ENCODE measurements at places on chromosomes 3 and 15.

DNA sequence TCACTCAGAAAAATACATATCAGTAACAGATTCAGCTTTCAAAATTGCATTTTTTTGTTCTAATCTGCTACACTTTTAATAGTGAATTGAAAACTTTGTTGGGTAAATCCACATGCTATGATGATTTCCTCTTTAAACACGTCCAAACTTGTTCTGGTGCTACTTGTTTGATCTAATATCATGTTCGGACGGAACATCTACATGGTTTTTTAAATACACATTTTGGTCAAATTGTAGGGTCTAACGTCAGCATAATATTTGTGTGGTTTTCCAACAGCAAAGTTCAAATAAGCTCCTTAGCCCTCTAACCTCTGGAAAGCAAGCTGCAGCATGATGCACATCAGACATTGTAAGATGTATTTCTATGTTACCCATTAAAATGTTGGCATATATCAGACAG, 98.5 kb upstream of the OSTN start:
- DNase-seq = no peak

- DNase-seq = no peak
These were observed 136.4 kb downstream of the ATP8B4 start for GRCh38 chr15:49982584-49982983.

GRCh38 chr15:39834256-39834655, 51.6 kb upstream of the FSIP1 start:
- no peak for DNase-seq

DNA sequence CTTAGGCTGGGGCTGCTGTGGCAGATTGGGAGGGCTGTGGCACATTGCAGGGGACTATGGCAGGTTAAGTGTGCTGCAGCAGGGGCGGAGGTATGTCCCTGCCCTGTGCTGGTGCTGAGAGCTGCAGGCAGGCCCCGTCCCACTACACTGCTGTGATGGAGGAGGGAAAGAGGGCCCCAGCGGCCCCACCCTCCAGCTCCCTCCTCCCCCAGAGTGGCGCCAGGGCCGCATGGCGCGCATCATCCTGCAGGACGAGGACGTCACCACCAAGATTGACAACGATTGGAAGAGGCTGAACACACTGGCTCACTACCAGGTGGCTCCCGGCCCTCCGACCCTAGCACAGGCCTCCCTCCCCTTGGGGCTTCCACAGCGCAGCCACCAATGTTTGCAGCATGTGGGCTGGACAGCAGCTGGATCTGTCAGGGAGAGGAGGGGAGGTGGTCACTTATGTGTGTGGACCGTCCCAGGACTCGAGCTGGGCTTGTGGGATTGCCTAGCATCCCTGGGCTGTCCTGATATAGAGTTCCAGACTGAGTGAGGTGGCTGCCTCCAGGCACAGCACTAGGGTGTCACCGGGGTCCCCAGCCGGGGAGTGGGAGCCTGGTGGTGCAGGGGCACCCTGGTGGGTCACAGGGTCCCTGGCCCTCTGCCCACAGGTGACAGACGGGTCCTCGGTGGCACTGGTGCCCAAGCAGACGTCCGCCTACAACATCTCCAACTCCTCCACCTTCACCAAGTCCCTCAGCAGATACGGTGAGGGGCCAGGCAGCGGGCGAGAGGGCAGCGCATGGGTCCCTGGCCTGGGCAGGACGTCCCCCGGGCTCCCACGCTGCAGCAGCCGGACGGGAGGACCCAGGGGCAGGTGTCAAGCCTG, 46.1 kb downstream of the PLXNA1 start:
- DNase-seq = no peak

DNA sequence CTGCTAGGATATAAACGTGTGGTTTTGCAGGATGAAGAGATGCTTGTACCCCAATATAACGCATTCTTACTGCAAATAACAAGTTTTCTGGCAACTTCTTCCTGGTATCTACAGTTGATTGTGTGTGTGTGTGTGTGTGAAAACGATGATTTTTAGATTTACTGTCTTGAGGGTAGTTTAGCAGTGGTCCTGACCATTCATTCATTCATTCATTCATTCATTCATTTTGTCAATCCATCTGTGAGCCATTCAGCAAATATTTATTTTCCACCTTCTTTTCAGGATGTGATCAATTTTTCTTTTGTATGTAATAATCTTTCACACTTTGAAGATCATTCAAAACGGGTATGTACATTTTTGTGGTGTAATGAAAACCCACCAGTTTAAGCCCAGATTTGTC, 250.7 kb downstream of the PTPRG start:
- no peak for DNase-seq

GRCh38 chr3:157794771-157795170, 291.6 kb upstream of the VEPH1 start:
- no peak for DNase-seq

- no peak for DNase-seq
These were observed 887 bp downstream of the OXTR start for GRCh38 chr3:8768364-8769087.

DNA sequence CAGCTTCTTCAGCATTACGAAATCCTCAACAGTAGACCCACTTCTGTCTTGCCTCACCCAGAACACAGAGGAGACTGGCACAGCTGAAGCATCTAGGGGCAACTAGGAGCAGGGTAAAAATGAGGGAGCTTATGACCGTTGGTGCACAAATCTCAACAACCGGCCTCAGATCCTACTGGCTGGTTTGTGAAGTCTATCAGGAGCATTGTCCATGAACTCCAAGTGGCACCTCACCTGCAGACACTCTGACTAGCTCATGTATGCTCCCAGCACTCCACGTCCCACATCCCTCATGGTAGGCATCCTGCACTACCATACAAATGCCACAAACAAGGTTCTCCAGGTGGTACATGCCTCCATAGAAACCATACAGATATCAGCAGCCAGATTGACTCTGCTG, 163.1 kb downstream of the TLE3 start:
- DNase-seq = no peak

GRCh38 chr15:68370768-68371151, 61.2 kb downstream of the ITGA11 start:
- DNase-seq = no peak
